Activated CD8-positive, alpha-beta memory T cell treated with anti-CD3 and anti-CD28 coated beads for 36 hours (primary cell): ENCODE measurements at places on chromosomes 6 and 20. TPM values are rescaled to one million over a fixed set of nuclear protein-coding genes. Genes with fewer than 3 reads are reported as not detected.

The TGM3 gene
- total RNA-seq, result not detected

The IL20RA gene
- not detected for total RNA-seq

The WFDC5 gene
- not detected for total RNA-seq

The BCAS4 gene
- total RNA-seq, result 23.7 TPM

The SLC17A9 gene
- 47.3 TPM for total RNA-seq

The C20orf204 gene
- 2.1 TPM for total RNA-seq

The MUC21 gene
- total RNA-seq, result not detected

The ADNP gene
- 74.7 TPM for total RNA-seq

The GRM1 gene
- total RNA-seq, result not detected

The PTK6 gene
- 0.15 TPM for total RNA-seq

The ANGPT4 gene
- total RNA-seq, result not detected

The KCNG1 gene
- 4.3 TPM for total RNA-seq

The EEF1A2 gene
- 0.13 TPM for total RNA-seq

The CRISP2 gene
- total RNA-seq, result not detected

The LGSN gene
- not detected for total RNA-seq

The RALGAPB gene
- 31.4 TPM for total RNA-seq

The IP6K3 gene
- total RNA-seq, result not detected

The CGA gene
- total RNA-seq, result not detected

The SLC22A1 gene
- total RNA-seq, result 1.6 TPM

The PAQR8 gene
- total RNA-seq, result 9.2 TPM

The ME1 gene
- 0.44 TPM for total RNA-seq

The LAMA2 gene
- 0.72 TPM for total RNA-seq

The GTSF1L gene
- total RNA-seq, result not detected

The APCDD1L gene
- total RNA-seq, result not detected

The NMBR gene
- total RNA-seq, result not detected

The LBP gene
- not detected for total RNA-seq

The AVP gene
- total RNA-seq, result not detected

The BICRAL gene
- total RNA-seq, result 12.1 TPM

The ULBP2 gene
- total RNA-seq, result 0.65 TPM

The MATN4 gene
- total RNA-seq, result 0.36 TPM

The SAPCD1 gene
- 7.6 TPM for total RNA-seq

The DDX27 gene
- total RNA-seq, result 64.8 TPM

The RIMS4 gene
- 0.04 TPM for total RNA-seq

The SYNDIG1 gene
- total RNA-seq, result not detected

The DNPH1 gene
- total RNA-seq, result 66.1 TPM

The AIF1 gene
- 62.0 TPM for total RNA-seq

The OOEP gene
- total RNA-seq, result 0.38 TPM

The SFTA2 gene
- total RNA-seq, result not detected

The SEMG1 gene
- not detected for total RNA-seq

The SLC17A5 gene
- total RNA-seq, result 5.3 TPM

The ARMC2 gene
- 5.3 TPM for total RNA-seq

The THBS2 gene
- total RNA-seq, result not detected

The MAP7 gene
- 0.94 TPM for total RNA-seq

The NRSN1 gene
- not detected for total RNA-seq

The TNXB gene
- 1.3 TPM for total RNA-seq

The TXLNB gene
- 0.08 TPM for total RNA-seq

The RIPOR3 gene
- not detected for total RNA-seq

The AHI1 gene
- total RNA-seq, result 42.4 TPM

The RSPH4A gene
- 0.08 TPM for total RNA-seq

The PRPF6 gene
- 67.7 TPM for total RNA-seq

The ENPP5 gene
- 0.21 TPM for total RNA-seq

The ABHD16B gene
- total RNA-seq, result 0.13 TPM

The ECT2L gene
- not detected for total RNA-seq

The MYLK4 gene
- total RNA-seq, result 0.25 TPM

The SLC17A2 gene
- total RNA-seq, result not detected
